Regular cardiac myocyte (primary cell): ENCODE measurements at places on chromosomes 4 and X. TPM values are rescaled to one million over a fixed set of nuclear protein-coding genes. Genes with fewer than 3 reads are reported as not detected.

UGT2A3 gene
- total RNA-seq: under 0.01 and 0.28 TPM in 2 replicates

GSX2 gene
- under 0.01 TPM in 1 of 2 replicates, not detected in the other for total RNA-seq

COMMD8 gene
- total RNA-seq: 30.2 and 44.5 TPM in 2 replicates

COX7B2 gene
- total RNA-seq: not detected in 2 replicates

AR gene
- 1.5 and 2.8 TPM in 2 replicates for total RNA-seq

CLTRN gene
- total RNA-seq: under 0.01 and 0.28 TPM in 2 replicates

LUZP4 gene
- total RNA-seq: not detected in 2 replicates

CT45A10 gene
- total RNA-seq: not detected in 2 replicates

CLIC2 gene
- under 0.01 and 0.85 TPM in 2 replicates for total RNA-seq

MAGEA2B gene
- total RNA-seq: not detected in 2 replicates

MAGEA12 gene
- not detected in 2 replicates for total RNA-seq

RTL5 gene
- total RNA-seq: 2.0 and 3.3 TPM in 2 replicates

MMRN1 gene
- total RNA-seq: 3.4 and 3.8 TPM in 2 replicates

CCDC149 gene
- total RNA-seq: 4.6 and 10.1 TPM in 2 replicates

SMIM9 gene
- total RNA-seq: not detected in 2 replicates

CNKSR2 gene
- total RNA-seq: 2.3 and 3.1 TPM in 2 replicates

CFAP47 gene
- total RNA-seq: under 0.01 TPM in 1 of 2 replicates, not detected in the other

CDX4 gene
- total RNA-seq: not detected in 2 replicates

LEF1 gene
- total RNA-seq: 0.28 and 0.77 TPM in 2 replicates

GAB3 gene
- total RNA-seq: 7.3 and 20.0 TPM in 2 replicates

SERTM2 gene
- total RNA-seq: under 0.01 and 0.19 TPM in 2 replicates

BEX2 gene
- total RNA-seq: 0.19 and 1.4 TPM in 2 replicates

GLRA2 gene
- not detected in 2 replicates for total RNA-seq

PPP1R2C gene
- not detected in 2 replicates for total RNA-seq
